ENCODE measurements at places on chromosomes 7 and 10.
A peak's percentile ranks its signal among the peaks of the same experiment; 100 is the strongest.

- no peak for DNase-seq
Measured at GRCh38 chr7:38795593-38795992, 113.4 kb downstream of the VPS41 start.

DNA sequence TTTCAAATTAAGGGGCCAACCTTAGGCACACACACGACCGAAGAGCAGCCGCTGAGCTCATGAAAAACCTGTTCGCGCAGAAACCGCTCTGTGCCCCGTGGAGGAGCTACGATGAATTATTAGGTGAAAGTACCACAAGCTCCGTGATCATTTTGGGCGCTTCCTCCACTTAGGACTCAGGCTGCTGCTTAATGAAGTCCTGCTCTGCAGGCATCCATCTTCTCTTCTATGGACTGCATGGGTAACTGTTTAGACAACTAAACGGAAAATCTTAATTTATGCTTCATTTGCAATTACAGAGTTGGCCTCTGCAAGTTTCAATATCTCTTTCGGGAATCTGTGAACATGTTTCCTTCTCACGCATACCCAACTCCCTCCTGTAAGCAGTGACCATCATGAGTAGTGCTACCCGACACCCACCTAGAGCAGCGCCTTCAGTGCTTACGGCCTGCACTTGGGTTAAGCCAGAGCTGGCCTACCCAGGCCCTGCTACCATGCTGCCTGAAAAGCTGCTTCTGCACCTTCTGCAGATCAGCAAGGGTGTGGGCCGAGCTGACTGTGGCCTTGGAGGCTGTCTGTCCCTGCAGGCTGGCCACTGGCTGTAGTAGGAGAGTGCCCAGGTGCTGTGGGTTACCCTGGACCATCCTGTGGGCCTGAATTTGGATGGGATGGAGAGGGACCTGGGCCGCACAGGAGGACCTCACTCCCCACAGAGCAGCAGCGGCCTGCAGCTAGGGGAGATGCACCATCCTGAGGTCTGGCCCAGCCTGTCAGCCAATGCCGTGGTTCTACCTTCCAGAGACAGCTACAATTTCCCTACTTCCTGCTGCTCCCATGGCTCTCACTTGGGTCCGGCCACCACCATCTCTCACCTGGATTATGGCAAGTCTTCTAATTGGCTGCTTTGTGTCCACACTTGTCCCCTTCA, 36.0 kb downstream of the GNA12 start:
- peak; percentile 29 for DNase-seq

DNA sequence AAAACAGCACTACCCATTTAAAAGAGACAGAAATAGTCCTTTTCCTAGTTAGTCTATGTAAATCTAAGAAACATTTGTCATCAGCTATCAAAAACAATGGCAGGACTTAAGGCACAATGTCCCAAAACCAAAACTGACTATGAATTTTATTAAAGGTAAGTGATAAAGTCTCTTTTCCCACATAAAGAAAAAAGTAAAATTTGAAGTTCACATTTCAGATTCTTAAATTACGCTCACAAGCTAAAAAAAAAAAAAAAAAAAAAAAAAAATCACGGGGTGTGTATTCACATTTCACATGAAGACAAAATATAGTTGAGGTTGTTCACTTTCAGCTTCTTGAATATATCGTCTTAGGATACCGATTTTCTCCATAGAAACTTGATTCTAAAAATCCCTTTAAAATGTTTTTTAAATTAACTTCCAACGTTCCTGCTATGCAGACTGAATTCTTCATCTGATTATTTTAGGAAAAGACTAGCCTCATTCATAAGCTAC, 1.6 kb downstream of the P4HA1 start:
- no peak for DNase-seq

GRCh38 chr7:98701372-98701771, 84.3 kb downstream of the NPTX2 start:
- DNase-seq = no peak

DNA sequence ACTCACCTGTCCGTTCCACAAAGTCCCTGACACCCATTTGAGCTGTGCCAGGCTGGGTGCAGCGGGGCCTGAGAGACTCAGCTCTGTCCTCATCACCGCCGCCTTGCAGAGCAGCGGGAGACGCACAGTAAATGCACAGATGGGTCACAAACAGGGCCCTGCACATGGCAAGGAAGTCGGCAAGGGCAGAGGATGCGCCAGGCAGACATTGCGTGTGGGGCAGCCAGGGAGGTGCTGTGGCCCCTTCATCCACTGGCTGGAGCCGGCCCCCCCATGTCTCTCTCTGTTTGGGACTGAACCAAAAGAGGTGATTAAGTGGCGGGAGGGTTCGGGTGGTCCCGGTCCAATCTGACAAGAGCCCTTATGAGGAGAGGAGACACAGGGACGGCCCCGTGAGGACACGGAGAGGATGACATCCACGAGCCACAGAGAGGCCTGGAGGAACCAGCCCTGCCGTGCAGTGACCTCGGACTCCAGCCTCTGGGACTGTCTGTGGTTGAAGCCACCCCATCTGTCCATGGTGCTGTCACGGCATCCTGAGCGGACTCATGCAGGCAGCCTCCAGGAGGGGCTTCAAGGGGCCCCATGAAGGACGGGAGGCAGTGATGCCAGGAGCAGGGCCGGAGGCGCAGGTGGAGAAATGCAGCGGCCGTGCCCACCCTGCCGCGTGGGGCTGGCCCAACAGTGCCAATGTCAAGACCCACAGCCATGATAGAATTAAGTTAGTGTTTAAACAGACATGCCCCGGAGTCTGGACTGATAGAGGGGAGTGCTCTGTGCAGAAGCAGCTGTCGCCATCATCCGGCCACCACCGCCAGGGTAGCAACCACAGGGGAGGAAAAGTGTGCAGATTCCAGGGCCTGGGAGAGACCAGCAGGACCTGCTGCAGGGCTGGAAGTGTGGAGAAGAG, 28.4 kb upstream of the FOXL3 start:
- no peak for DNase-seq

- peak; percentile 18 for DNase-seq
Measured at GRCh38 chr10:86355571-86356038, 11.0 kb downstream of the GRID1 start.

- DNase-seq = no peak
Measured at GRCh38 chr10:79255007-79255507, 92.2 kb upstream of the PPIF start.

GRCh38 chr10:102341038-102341688, 54.3 kb upstream of the NFKB2 start:
- no peak for DNase-seq

- DNase-seq = peak; percentile 26
Measured at GRCh38 chr10:14880229-14880628, 1.6 kb downstream of the SUV39H2 start.

DNA sequence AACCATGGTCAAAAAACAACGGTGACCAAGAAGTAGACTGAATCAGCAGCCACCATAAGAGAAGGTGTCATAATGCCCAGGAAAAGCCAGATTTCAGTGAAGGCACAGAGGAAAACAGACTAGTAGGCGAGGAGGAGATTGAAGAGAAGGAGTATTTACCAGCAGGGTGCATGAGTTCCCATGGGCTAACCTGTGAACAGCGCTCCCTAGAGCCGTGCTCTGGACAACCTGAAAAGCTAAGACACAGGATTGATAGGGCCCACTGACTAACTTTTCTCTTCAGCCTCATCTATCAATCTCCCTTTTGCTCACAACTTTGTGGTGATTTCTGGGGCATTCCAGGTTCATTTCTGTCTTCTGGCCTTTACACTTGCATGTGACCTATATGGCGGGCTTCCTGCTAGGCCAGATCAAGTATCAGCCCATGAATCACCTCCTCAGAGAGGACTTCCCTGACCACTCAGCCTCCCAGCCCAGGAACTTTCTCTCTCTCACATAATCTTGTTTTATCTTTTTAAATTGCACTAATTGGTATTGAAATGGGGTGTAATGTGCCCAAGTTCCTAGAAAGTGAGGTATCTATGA, 12.8 kb downstream of the ANKRD22 start:
- no peak for DNase-seq

DNA sequence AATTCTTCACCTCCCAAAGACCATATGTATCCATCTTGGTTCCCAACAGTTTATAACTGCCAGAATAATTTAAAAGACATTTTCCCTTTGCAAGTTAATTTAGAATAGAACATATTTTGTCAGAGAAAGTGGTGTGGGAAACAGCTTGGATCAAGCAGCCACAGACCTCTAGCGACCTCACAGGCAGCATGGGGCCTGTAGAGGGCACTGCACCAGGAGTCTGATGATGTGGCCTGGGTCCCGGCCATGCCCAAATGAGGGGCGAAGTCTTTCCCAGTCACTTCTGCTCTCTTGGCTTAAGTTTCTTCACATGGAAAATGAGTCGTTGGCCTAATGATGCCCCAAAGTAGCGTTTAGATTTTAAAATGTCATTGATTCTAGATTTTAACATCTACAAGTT, 243.2 kb downstream of the SDK1 start:
- DNase-seq = no peak

DNA sequence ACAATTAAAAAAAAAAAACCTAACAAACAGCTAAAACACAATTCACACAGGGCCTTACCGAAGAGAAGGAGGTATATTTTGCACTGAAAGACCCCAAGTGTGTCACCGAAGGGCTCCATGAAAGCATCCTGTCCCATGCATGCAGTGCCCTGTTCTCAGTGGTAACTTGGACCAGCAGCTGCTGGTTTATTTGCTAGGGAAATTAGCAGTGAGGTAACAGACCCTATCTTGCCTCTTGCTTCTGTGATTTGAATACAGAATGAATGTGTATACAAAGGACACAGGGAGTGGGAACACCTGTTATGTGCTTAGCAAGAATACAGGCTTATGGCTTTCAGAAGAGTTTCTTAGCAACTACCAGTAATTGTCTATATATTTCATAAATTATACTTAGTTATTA, at the start of gene HEPACAM2:
Gene HEPACAM2 (minus strand): TSS at position 160 of the 400 bp plus-strand sequence.
- DNase-seq = no peak

DNA sequence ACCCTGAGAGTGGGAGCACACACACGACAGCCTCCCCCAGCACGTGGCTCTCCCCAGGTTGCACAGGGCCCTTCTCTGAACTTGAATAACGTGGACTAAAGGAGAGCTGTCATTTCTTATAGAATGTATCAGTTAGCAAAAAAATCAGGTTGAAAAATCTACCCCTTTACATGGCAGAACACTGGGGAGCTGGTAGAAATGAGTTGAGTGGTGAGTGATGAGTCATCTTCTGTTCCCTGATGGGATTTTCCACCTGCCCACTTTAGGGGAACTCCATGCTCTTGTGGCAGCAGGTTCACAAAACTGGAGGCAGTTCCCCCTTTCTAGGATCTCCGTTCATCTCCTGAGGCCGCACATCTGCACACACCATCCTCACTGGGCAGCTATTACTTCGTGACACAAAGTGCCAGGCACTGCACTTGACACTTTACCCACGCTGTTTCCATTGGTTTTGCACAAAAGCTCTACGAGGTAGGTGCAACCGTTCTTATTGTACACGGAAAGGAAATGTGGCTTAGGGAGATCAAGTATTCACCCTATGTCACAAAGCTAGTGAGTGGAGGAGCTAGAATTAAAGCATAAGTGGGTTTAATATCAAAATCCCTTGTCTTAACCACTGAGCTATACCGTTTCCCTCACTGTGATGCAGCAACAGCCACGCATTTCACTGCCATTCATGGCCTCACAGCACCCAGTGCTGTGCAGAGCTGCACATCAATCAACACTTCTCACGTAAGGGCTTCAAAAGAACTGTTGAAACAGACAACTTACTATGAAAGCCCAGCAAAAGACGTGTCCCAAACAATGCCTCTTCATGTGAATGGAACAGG, 80.2 kb downstream of the RNF216 start:
- no peak for DNase-seq

DNA sequence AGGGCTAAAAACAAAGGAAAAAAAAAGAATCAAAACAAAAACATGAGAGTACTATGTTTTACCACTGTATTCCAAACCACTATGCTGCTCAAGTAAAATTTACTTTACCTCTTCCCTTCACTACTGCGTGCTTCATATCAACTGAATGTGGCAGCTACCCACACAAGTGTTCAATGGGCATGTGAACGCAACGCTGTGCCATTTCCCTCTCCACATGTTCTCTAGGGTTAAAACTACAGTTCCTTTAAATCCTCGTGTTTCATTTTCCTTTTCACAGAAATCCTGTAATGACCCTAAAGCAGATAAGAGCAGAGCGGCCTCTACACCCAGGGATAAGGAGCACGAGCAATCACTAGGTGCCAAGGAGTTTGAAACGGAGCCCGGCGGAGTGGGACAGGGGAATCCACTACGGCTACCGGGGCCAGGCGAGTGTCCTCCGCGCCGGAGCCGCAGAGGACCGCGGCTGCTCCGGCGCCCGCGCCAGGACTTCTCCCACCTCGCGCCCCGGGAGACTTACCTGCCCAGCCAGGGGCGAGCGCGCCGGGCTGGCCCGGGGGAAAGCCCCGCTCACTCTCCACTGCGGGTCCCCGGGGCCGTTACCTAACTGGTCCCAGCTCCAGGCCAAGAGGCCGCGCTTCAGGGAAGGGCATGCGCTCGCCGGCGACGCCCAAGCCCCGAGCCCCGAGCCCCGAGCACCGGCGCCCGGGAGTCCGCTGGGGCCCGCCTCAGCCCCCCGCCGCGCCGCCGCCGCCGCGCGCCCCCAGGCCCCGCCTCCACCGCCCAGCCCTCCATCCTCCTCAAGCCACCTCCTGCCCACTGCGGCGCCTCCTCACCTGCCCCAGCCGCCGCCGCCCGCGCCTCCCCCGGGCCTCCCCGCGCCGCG, 711 bp downstream of the NAMPT start:
- peak; percentile 76 for DNase-seq

- DNase-seq = peak; percentile 22
Measured at GRCh38 chr10:122567056-122567660, 6.6 kb downstream of the DMBT1 start.

DNA sequence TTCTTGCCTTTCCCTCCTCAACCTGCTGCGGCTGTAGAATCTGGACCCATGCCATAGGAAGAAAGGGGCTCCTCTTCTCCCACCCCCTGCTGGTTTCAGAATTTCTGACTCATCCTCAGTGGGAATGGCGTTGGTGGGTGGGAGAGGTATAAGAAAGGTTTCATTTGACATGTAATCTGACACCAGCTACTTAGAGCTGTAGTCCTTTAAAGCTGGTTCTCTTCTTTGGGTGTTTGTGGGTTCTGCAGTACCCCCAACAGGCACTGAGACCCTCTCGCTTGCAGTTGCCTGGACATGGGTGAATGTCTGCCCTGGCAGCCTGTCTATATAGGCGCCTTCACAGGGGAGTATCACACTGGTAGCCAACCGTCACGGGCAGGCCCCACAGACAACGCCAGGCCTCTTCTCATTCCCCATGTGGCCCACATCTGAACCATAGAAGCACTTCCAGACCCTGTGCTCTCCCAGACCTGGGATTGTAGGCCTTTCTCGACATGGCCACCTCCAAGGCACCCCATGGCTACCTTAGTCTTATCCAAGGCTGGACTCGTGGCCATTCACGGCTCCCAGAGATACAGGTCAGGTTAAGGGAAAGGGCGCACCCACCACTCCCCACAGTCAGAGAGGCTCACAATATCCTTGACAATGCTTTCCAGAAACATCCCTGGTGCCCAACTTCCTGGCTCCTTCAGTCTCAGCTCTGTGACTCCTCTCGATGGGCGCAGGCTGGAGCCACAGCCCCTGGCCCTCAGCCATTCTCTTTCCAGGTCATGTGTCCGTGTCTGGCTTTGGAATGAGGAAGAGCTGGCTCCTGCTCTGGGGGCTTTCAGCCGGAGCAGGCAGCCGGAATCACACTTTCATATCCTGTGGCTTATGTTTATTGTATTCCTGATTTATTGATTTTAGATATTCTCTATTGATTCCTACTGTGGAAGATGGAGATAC, 17.5 kb downstream of the ZNF862 start:
- no peak for DNase-seq

- no peak for DNase-seq
Measured at GRCh38 chr10:114662646-114663217, 4.7 kb upstream of the ABLIM1 start.

Measured in hematopoietic multipotent progenitor cell treated with erythropoietin and hydrocortisone succinate and interleukin-3 and kit ligand, for 8 days (in vitro differentiated cells).